ENCODE measurements at places on chromosomes 2 and 18. TPM values are rescaled to one million over a fixed set of nuclear protein-coding genes. Genes with fewer than 3 reads are reported as not detected.

CLEC4F gene
- total RNA-seq: not detected

DNA sequence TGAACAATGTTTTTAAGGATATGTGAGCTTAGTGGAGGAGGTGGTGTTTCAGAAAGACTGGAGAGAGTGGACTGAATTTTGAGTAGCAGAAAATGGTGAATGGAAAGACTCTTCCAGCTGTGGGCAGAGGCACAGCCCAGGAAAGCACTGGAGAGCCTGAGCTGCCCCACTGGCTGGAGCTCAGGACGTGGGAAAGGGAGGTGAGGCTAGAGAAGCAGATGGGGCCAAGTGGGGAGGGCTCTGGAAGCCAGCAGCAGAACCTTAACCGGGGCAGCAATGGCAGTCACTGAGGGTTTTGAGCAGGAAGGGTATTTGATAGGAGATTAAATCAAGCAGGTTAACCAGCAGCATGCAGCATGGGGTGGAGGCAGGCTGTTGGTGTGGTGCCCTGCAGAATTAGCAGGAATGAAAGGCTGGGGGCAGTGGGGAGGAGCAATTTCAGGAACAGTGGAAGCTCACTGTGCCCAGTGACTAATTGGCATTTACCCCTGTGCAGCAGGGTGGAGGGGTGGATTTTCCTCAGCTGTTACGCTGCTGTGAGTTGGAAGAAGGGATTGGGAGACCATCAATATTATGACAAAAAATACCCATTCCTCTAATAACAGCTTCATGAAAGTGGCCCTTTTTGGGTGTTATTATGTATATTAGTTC, 136.2 kb downstream of the CERS6 start:
- DNase-seq: no peak

IL1RN gene
- total RNA-seq: 6.7 TPM

C2orf92 gene
- 11.2 TPM for total RNA-seq

GRCh38 chr18:46334868-46335281, 230.7 kb downstream of the HAUS1 start:
- no peak for DNase-seq

- DNase-seq: no peak
Observed at GRCh38 chr2:239880396-239880795, 144.7 kb downstream of the NDUFA10 start.

DNA sequence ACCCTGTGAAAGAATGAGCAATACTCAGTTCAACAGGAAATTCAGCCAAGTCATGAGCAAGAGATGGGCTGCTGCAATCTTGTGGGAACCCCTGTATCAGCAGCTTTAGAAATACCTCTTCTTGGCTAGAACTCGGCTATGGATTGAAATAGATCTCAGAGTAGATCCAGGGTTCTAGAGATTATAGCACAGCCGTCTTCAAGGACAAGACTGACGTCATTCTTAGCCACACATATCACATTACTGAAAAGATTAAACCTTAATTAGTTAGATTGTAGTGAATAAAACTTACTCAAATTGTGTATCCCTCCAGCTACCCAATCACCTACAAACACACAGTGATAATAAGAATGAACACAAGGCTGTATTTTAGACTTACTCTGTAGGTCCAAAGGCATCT, 776.4 kb downstream of the EPHA4 start:
- no peak for DNase-seq

PAX3 gene
- 3.3 TPM for total RNA-seq

SALL3 gene
- 2.2 TPM for total RNA-seq

DNA sequence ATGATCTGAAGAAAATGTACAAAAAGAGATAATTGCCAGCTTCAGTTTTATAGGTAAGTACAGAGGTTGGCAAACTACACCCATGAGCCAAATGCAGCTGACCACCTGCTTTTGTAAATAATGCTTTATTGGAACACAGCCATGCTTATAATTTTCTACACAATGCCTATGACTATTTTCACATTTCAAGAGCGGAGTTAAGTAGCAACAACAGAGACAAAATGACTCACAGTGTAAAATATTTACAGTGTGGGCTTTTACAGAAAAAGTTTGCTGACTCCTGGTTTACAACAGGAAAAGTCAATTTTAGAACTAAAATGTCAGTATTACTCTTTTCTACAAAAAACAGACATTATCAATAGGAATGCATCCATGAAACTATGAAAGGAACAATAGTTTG, 26.0 kb downstream of the CWC22 start:
- DNase-seq: no peak

MAP3K19 gene
- not detected for total RNA-seq

DNA sequence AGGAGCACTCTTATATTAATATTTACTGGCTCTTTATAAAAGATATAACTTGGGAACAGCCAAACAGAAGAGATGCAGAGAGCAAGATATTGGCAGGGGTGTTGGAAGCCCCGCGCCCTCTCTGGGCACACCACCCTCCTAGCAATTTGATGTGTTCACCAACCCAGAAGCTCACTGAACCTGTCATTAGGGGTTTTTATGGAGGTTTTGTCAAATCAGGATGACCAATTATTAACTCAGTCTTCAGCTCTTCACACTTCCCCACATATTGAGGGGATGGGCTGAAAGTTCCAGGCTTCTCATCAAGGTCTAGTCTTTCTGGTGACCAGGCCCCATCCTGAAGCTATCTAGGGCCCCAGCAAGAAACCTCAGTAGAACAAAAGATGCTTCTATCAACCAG, 10.9 kb upstream of the INO80D start:
- DNase-seq: no peak

TDRD15 gene
- total RNA-seq: 3.8 TPM

EMILIN1 gene
- total RNA-seq: 122 TPM

ADCYAP1 gene
- 6.3 TPM for total RNA-seq

GRCh38 chr18:11155034-11155759, 5.8 kb upstream of the PIEZO2 start:
- DNase-seq: no peak

DNA sequence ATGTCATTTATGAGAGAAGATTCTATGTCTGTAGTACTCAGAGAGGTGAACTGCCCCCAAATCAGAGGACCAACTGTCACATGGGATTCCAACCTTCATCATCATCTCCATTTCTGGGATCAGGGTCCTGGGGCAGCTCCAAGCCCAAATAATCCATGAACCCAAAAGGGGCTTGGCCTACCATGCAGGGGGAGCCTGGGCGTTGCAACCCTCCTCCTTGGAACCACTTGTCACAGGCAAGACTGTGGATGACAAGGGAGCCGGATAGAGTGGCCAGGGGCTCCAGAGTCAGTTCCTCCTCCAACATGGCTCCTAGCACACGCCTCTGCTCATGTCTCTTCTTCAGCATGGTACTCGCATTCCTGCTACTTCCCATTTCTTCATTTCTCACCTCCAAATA, 7.9 kb downstream of the CTLA4 start:
- DNase-seq: no peak

- DNase-seq: no peak
Observed at GRCh38 chr18:10475276-10475653, 20.8 kb downstream of the APCDD1 start.

TMEM182 gene
- 28.0 TPM for total RNA-seq

DNA sequence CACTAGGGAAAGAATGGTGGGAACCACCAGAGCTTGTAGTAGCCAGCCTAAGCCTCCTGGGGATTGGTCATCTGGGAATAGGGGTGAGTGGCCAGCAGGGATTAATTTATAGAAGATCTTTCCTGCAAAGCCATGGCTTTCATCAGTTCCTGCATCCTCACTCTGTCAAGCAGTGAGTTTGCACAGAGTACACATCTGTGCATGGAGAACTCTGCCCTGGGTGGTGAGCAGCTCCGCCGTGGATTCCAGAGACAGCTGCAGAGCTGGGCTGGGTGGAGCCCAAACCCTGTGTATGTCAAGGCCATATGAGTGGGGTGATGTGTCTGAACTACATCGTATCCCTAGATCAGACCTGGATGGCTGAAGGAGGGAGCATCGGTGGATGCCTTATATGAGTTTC, 182.2 kb downstream of the GLI2 start:
- no peak for DNase-seq

VSNL1 gene
- 1.7 TPM for total RNA-seq

DNA sequence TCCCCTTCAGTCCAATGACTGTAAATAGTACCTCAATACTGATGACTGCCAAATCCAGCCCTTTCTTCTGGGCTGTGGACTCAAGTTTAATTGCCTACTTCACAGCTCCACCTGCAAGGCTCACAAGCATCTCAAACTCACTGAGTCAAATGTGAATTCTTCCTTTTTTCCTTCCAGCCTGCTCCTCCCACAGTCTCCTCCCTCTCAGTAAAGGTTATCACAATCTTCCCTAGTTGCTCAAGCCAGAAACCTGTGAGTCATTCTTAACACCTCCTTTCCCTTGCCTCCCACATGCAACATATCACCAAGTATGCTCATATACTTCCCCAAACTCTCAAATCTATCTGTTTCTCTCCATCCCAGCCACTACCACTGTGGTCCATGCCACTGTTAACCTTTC, 3.7 kb upstream of the MFSD6 start:
- DNase-seq: no peak

NOL4 gene
- 1.3 TPM for total RNA-seq
